ENCODE measurements at places on chromosomes 3 and 15. TPM values are rescaled to one million over a fixed set of nuclear protein-coding genes. Genes with fewer than 3 reads are reported as not detected.
A peak's percentile ranks its signal among the peaks of the same experiment; 100 is the strongest.

DNA sequence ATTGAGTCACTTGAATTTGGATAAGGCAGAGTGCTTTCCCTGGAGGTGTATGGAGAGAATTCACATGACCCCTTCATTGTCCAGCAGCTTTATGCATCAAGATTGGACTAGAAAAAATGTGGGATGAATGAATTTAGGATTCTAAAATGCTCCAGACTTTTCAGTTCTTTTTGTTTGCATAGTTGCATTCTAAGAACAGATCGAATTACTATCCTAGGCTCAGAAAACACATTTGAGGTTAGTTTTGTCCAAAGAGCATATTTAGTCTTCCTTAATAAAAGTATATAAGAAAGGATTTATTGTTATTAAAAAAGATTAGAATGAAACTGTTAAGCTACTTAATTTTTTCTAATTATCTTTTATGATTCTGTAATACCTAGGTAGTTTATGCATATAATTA lies 127.4 kb downstream of the UBE2E2 start:
- no peak for DNase-seq

DNA sequence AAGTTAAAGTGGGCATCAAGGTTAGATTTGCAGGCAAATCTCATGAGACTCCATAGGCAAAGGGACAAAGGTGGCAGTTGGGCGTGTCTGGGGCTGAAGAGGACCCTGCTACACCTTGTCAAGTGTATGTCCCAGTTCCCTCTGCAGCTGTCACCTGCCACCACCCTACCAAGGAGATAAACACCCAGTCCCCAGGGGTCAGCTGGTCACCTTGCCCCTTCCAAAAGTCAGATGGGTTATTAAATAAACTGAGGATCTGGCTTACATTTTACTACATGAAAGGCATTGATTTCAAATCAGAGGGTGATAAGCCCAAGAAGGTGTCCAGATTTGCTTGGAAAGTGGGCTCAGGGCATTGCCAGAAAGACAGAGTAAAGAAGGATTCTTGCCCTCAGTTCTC lies 248.1 kb upstream of the TRIM42 start:
- DNase-seq = no peak

CFAP92 gene
- 0.78 TPM for total RNA-seq

DNA sequence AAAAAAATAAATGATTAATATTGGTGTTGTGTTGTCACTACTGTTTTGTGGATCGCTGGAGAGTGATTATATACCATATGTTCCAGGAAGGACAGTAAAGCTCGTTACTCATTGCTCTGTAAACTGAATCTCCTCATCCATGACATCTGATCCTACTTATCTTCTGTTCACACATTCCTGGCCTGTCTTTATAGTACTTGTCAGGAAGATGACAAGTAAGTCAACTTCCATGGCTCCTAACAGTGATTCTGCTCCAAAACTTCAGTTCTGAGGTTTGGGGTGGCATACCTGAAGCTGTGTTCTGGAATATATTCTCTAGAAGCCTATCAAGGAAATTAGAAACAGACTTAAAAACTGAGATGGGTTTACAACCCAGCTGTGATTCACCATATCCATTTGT lies 288.9 kb downstream of the ZBBX start:
- no peak for DNase-seq

CCDC80 gene
- total RNA-seq = 19.4 TPM

DNAH1 gene
- 26.1 TPM for total RNA-seq

ZNF860 gene
- total RNA-seq = 1.8 TPM

MEIS2 gene
- total RNA-seq = 14.0 TPM

GRCh38 chr15:62262305-62262941 lies 97.3 kb upstream of the C2CD4B start:
- no peak for DNase-seq

- DNase-seq = no peak
These were observed 14.0 kb downstream of the AAGAB start for GRCh38 chr15:67240235-67241131.

DNA sequence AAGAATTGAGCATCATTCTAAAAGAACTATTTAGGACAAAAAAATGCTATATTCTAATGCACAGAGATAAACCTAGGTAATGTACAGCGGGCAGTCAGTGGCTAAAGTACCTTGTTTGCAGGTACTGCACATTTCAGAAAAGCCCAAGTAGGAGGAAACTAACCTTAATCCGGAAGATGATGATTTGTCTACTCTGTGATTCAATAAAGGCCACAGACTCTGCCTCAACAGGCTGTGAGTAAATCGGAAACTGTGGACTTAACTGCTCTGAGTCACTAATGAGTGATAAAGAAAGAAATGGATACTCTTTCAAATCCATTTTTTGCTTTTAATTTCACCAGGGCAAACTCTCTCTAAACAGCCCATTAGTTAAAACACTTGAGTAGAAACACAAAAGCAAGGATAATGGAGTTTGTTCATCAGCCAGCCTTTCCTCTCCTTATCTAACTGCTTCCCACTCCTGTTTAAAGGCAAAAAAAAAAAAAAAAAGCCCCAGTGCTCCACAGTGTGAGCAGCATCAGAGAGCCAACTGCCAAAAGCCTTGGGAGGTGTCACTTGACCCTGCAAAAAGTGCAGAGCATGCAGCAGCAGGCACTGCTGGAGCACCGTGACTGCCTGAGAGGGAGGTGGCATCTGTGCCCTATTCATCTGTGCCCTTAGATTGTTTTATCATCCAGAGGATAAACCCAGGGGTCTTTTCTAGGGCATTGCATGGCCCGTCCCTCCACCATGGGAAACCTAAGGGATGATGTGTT lies 187.7 kb downstream of the SATB1 start:
- DNase-seq = no peak

GRCh38 chr3:78974181-78974790 lies 793.5 kb downstream of the ROBO1 start:
- no peak for DNase-seq

DNA sequence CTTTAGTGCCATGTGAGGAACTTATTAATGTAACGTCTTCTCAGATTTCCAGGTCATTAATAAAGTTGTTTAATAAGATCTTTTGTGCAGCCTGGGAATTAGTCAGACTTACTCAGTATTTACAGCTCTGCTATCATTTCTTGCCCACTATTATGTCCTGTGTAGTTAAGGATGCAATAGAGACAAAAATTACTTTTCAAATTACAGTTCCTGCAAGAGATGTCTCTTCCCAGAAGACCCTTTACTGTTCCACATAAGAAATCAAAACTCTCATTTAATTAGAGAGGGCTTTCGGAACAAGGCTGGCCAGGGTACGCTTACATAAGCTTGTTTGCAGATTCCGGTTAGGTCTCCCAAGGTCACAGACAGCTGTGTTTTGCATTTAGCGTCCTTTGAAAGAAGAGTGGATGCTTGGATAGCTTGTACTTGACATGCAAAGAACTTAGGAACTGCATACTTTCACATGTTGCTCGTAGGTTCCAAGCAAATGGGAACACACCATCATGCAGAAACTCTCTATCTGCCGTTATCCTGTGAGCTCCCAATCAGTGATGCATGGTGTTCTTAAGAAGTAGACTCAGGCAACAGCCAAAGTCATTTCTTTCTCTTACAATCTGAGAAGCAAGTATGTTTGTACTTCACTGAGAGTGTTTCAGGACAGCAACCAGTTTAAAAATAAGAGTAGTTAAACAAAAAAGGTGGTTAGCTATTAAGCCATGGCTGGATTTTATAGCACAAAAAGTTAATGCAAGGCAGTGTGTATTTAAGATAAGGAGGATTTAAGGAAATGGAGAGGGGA lies 37.4 kb downstream of the FILIP1L start:
- DNase-seq = no peak

GOLGA8S gene
- total RNA-seq = 0.63 TPM

DNA sequence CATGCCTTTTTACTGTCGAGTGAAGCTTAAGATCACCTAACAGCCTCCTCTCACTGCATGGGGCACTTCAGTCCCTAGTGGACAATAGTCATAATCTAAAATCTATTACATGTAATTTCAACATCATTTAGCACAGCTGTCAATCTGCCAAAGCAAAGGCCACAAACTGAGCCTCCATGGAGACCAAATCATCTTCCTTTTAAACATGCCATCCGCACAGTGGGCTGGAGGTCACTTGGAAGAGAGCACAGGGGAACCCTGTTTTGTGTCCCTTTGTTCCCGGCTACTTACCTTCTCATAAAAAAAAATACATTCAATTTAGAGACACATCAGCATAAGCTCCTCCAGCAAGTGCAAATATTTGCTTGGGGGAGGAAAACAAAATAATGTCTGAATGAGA lies 167.3 kb downstream of the SQOR start:
- no peak for DNase-seq

HIGD2B gene
- not detected for total RNA-seq

DNA sequence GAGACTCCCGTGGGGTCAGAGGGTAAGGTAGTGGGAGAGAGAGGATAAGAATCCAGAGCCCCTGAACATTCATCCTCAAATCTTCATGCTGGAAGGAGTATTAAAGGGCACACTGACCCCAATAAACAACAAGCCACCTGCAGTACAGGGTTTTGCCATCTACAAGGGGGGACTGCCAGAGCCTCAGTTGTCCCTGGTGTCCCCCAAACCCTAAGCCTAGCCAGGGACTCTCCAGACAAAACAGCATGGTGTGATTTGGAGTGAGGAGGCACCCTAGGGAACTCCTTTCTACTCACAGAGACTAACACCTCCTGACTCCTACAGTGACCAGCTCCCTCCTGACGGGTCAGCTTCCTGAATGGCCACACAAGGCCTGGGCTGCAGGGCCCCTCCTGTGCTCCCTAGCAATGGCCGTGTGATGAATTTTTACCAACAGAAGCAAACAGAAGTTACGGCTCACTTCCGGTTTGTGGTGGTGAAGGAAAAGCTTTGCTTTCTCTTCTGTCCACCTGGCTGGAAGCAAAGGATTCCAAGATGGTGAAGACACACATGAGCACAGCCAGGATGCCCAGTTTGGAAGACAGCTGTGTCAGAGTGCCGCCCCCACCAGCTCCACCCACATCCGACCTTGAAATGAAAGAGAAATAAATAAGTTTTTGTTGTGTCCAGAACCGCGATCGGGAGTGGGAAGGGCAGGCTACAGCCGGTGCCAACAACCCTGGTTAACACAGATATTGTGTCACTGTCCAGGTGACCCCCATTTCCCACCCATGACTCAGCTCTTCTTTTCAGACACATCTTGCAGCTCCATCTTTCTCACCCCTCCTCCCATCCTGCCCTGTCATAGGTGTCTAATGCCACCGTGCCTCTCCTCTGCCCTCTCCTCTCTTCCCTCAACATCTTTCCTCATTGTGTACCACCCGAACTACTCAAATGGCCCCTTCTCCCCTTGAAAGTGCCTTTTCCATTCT lies 69.6 kb upstream of the ATP13A3 start:
- DNase-seq = no peak

TM4SF1 gene
- 195 TPM for total RNA-seq

DNA sequence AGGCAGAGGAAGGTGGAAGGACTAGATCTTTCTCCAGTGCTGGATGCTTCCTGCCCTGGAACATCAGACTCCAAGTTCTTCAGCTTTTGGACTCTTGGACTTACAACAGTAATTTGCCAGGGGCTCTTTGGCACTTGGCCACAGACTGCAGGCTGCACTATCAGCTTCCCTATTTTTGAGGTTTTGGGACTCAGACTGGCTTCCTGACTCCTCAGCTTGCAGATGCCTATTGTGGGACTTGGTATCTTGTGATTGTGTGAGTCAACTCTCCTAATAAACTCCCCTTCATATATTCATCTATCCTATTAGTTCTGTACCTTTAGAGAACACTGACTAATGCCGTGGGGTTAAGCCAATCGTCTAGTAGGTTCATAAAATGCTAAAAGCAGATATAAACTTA lies 8.8 kb upstream of the B3GNT5 start:
- DNase-seq = peak; percentile 40

- DNase-seq = no peak
These were observed 205.8 kb upstream of the IL12A start for GRCh38 chr3:159782724-159783421.

GRCh38 chr3:186360779-186361178 lies 1.3 kb downstream of the DGKG start:
- no peak for DNase-seq

ABI3BP gene
- total RNA-seq = 148 TPM

Data from tibial nerve (tissue), 4 donors.